Activated CD8-positive, alpha-beta T cell treated with anti-CD3 and anti-CD28 coated beads for 36 hours (primary cell): ENCODE measurements at places on chromosomes 11 and 22. TPM values are rescaled to one million over a fixed set of nuclear protein-coding genes. Genes with fewer than 3 reads are reported as not detected.

GRCh38 chr22:23090457-23090835 lies 20.1 kb downstream of the GNAZ start:
- peaks cover 2% of the 10 kb centered on the region for H3K4me1 ChIP-seq
- H3K27ac ChIP-seq, result no peak overlapping the region

DNA sequence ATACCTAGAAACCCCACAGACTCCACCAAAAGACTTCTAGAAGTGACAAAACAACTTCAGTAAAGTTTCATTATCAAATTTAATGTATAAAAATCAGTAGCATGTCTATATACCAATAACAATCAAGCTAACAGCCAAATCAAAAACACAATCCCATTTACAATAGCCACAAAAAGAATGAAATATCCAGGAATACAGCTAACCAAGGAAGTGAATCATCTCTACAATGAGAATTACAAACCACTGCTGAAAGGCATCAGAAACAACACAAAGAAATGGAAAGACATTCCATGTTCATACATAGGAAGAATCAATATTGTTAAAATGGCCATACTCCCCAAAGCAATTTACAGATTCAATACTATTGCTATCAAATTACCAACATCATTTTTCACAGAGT lies 46.0 kb downstream of the PRCP start:
- peaks cover 6% of the 10 kb centered on the region for H3K36me3 ChIP-seq
- peaks cover 3% of the 10 kb centered on the region for H3K4me1 ChIP-seq
- no peak for DNase-seq
- no peak overlapping the region for H3K4me3 ChIP-seq

DNA sequence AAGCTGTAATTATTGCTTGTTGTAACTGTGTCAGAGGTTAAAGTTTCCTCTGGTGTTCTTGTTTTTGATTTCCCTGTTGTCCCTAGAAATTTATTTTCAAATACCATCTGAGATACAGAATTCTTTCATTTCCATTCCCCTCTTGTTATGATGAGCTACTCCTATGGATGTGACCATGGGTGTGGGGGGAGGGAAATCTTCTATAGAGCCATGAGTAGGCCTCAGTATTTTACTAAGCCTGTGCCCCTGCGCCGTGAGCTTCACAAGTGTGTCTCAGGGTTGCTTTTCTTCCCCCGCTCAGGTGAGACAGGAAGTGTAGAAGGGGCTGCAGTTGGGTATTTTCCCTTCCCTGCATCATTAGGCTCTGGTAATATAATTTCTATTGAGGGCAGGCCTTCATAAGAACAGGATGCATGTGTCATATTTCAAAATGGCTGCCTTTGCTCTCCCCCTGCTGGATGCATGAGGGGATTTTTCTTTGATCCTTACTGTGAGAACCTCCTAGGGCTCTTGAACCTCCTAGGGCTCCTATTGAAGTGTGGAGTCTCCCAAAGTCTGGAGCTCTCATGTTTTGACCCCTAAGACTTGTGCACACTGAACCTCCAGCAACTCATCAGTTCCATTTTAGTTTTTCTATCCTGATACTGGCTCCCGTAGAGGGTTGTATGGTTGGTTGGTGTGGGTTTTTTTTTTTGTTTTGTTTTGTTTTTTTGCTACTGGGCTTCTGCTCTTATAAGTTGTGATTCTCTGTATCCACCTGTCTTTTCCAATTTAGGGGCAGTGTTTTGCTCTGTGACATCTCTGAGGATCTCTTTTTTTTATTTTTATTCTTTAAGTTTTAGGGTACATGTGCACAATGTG lies 658.2 kb downstream of the NTM start:
- no peaks in the 10 kb centered on the region for H3K36me3 ChIP-seq
- no peak overlapping the region for H3K4me3 ChIP-seq
- H3K27ac ChIP-seq, result no peak overlapping the region
- no peaks in the 10 kb centered on the region for H3K4me1 ChIP-seq
- DNase-seq, result no peak

MED15 gene
- total RNA-seq, result 118 TPM

P4HA3 gene
- total RNA-seq, result not detected
